H4 (cell line): ENCODE measurements at places on chromosomes 7 and 10. TPM values are rescaled to one million over a fixed set of nuclear protein-coding genes. Genes with fewer than 3 reads are reported as not detected.

GRCh38 chr7:139726485-139726869, 51.3 kb downstream of the HIPK2 start:
- no peak for DNase-seq

GRCh38 chr10:52216852-52217251, 97.2 kb upstream of the DKK1 start:
- peak; percentile 94 for DNase-seq

GRCh38 chr10:117503244-117504205, 39.0 kb upstream of the EMX2 start:
- DNase-seq: peak; percentile 30

DNA sequence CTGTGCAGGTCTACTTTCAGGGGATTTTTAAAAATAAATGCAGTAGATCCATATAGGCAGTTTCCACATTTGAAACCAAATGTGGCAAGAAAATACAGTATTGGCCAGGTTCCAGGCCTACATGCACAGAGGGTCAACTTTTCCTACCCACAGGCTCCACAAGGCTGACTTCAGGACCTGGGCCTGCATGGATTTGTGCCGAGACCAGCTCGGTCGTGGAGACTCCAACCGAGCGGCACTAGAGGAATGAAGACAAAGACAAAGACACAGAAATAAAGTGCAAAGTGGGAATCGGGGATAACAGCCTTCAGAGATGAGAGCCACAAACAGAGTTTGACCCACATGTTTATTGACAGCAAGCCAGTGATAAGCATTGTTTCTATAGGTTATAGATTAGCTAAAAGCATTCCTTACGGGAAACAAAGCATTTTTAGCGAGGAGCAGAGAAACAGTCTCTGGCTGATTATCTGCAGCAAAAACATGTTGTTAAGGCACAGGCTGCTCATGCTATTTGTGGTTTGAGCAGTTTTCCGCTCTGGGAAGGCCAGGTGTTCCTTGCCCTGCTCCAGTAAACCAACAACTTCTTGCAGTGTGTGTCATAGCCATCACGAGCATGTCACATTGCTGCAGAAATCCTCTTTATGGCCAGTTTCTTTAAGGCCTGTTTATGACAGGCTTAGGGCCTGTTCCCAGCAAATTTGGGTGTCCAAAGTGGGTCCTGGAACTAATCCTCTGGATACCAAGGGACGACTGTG, 52.6 kb downstream of the ZNF37A start:
- DNase-seq: no peak

DNA sequence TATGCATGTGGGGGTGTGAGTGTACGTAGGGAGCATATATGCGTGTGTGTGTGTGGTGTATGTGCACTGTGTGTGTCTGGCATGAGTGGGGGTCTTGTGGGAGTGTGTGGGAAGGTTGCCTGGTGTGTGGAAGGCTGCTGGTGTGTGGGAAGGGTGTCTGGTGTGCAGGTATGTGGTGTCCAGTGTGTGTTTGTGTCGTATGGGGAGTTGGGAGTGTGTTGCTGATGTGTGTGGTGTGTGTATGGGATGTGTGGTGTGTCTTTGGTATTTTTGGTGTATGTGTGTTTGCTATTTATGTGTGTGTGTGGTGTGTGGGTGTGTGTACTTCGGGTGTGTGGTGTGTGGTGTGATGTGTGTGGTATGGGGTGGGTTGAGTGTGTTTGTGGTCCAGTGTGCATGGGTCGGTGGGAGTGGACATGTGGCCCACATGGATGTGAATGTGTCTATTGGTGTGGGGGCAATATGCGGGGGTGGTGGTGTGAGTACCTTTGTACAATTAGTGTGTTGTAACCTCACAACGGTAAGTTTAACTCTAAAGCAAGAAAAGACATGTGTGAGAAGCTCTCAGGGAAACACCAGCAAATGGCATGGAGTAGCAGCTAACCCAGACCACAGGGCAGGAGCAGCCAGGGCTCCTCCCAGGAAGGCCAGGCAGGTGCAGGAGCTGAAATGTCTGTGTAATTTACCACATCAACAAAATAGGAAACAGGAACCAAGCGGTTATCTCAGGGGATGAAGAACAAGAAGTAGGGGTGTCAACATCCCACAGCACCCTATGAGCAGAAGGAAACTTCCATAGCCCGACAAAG, 11.9 kb downstream of the ANTXRL start:
- DNase-seq: no peak

GRCh38 chr7:24611130-24611529, 37.9 kb downstream of the PALS2 start:
- DNase-seq: no peak

- no peak for DNase-seq
Observed at GRCh38 chr10:88962336-88962735, 9.8 kb upstream of the ACTA2 start.

GRCh38 chr7:101216001-101216859, 1.2 kb downstream of the PLOD3 start:
- DNase-seq: no peak

- DNase-seq: no peak
Observed at GRCh38 chr7:137715121-137715520, 131.7 kb downstream of the DGKI start.

- peak; percentile 45 for DNase-seq
Observed at GRCh38 chr7:33757563-33758165, 147.7 kb upstream of the BMPER start.

DNA sequence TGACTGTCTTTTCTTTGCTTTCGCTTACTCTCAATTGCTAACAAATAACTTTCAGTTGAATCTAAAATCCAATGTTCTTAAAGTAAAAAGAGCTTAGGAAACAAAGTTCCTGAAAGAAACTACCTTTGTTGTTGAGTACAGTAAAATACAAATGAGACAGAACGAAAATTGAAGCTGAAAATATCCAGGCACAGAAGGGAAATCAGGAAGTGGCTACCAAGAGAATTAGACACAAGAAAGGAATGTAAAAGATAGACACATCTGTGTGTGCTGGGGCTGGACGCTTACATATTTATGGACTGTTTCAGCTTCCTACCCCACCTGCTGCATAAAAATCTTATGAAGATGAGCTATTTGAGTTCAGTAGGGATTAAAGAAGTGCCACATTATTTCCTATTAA, 161.7 kb upstream of the PLXDC2 start:
- peak; percentile 3 for DNase-seq

GRCh38 chr7:6179620-6180343, 92.6 kb downstream of the CYTH3 start:
- no peak for DNase-seq

DNA sequence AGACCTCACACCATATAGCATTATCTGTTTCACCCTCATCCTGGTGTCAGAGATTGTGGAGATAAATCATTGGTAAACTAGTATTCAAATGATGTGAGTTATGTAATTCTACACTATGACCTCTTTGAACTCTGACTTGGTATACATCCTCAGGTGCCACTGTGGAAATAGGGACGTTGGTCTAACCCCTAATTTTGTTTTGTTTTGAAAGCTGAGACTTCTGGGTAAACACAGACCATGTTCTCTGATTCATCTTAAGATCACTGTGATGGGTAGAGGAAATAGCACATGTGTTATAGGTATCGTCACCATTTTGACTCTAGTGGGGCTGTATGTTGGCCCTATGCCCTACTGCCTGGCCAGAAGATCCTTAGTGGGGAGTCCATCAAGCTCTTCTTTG, 241.6 kb downstream of the CCDC7 start:
- DNase-seq: no peak

DNA sequence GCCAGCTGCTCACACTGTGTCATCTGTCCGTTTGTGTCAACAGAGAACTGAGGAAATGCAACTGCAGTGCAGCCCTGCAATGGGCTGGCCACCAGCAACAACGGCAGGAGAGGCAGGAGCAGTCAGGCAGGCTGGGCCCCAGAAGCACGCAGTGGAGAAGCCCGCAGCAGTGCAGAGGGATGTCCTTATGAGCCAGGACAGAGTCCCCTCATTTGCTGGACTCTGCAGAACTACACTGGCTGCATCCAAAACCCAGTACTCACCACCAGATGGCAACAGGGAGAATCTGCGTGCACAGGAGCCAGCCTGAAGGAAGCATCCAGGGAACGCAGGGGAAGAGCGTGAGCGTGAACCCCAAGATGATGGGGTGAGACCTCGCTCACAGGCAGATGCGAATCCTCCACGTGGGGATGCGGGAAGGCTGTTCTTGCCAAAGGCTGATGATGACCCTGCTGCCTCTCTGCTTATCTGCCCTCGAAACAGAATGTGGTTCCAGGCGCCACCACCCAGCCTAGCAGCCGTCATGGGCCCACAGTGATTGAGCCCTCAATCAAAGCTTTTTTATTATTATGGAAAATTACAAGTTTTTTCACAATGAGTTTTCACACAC, 232.1 kb downstream of the PTPRN2 start:
- DNase-seq: peak; percentile 42

- peak; percentile 69 for DNase-seq
Observed at GRCh38 chr10:113093188-113094113, 143.4 kb downstream of the TCF7L2 start.

- DNase-seq: peak; percentile 68
Observed at GRCh38 chr7:28002638-28003037, 178.0 kb downstream of the JAZF1 start.

DNA sequence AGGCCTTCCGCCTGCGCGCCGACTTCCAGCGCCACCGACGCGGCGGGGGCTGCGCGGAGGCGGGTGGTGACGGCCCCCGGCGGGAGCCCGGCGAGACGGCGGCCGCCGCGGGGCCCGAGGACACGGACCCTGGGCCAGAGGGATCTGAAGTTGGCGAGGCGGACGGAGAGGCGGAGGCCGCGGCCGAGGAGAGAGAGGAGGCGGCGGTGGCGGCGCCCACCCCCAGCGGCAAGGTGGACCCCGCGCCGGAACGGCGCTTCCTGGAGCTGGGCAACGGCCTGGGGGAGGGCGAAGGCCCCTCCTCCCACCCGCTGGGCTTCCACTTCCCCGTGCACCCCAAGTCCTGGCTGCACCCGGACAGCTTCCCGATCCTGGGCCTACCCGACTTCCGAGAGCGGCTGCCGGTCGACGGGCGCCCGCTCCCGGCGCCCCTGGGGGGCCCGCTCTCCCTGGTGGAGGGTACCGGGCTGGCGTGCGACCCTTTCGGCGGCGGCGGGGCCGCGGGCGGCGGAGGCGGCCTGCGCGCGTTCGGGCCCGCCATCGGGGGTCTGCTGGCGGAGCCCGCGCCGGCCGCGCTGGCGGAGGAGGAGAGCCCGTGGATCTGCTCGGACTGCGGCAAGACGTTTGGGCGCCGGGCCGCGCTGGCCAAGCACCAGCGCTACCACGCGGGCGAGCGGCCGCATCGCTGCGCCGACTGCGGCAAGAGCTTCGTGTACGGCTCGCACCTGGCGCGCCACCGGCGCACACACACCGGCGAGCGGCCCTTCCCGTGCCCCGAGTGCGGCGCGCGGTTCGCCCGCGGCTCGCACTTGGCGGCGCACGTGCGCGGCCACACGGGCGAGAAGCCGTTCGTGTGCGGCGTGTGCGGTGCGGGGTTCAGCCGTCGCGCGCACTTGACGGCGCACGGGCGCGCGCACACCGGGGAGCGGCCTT, 16.2 kb downstream of the ZNF316 start:
- DNase-seq: no peak

DNA sequence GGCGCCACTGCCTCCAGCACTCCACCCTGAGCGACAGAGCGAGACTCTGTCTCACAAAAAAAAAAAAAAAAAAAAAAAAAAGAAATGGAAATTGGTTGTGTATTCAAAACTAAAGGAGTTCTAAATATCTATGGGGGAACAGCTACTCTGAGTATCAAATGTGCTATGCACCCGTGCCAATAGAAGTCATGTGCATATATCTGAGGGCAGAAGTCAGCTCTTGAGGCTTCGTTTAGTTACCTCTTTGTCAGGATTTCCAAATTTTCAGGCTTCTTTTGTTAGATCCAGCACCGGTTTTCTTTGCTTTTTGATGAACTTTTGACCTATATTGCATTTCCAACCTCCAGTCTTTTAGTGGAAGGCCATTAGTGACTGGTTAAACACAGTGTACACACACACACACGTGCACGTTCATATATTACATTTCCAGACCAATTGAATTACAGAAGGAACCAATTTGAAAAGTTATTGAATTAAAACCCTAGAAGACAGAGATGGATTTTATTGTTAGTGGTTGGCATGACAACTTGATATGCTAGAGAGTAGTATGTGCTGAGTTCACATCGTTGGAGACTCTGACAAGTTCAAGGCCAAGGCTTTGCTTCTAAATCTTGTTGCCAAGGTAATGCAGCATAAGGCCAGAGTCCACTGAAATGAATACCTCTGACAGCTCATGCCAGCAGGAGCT, 33.1 kb upstream of the ADD3 start:
- no peak for DNase-seq

GRCh38 chr10:23413629-23414089, 25.2 kb upstream of the OTUD1 start:
- DNase-seq: no peak

DNA sequence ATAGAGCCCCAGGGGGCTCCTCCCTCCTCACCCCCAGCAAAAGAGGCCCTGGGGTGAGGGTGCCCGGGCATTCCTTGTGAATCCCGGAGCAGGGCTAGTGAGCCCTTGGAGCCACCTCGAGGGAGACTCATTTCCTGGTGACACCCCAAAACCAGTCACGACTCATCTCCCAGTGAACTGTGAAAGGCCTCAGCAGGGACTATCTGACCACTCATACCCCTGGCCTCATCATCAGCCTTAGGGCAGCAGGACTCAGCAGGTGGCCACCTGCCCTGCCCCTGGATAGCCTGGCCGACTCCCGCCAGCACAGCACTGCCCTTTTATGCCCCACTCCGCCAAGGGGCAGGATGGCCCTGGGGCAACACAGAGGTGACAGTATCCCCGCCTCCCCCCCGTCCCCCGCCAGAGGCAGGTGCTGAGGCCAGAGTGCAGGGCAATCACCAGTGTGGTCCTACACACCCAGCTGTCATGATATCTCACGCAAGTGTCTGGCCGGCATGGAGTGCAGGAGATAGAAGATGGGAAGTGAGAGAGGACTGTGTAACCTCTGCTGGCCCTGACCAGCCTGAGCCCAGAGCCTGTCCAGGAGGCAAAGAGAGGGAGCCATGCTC, 3.2 kb downstream of the SNCG start:
- DNase-seq: no peak

DNA sequence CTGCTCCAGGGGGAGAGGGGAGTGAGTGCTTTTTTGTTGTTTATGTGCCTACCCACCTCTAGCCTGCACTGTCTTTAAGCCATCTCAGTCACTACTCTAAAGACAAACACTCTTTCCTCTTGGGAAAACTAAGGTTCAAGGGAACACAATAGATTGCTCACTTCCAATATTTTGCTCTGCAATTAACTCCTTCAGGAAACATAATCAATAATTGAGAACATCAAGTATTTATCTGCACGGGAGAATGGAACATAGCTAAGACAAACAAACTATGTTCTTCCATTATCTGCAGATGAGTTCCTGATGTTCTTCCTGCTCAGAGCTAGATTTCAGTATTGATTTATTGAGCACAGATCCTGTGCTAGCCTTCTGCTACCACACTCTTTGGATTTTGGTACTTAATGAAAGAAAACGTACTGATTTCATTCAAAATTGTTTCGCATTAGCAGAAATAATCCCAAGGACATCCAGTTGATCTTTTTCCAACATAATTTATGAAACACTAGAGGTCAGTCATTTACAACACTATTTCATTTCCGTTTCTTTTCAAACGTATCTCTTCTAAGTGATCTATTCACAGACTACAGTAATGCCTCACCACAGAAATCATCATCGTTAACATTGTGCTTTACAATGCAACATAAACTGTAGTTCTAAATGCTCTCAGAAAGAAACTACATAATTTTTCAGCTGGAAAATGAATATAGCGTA, 8.3 kb downstream of the NEBL start:
- no peak for DNase-seq

MYPN gene
- 3.8 and 5.5 TPM in 2 replicates for total RNA-seq

ZNF679 gene
- total RNA-seq: not detected in 2 replicates

TEX47 gene
- not detected in 2 replicates for total RNA-seq

TMEM176A gene
- not detected in 2 replicates for total RNA-seq
